ENCODE measurements at places on chromosomes 5 and 9. TPM values are rescaled to one million over a fixed set of nuclear protein-coding genes. Genes with fewer than 3 reads are reported as not detected.

Gene ACSL6
- total RNA-seq: 21.8 TPM

Gene HTR1A
- not detected for total RNA-seq

Gene FREM1
- total RNA-seq: not detected

Gene BSPRY
- total RNA-seq: 1.8 TPM

Gene OLFM1
- total RNA-seq: not detected

Gene EQTN
- not detected for total RNA-seq

Gene IL9
- total RNA-seq: 12.5 TPM

Gene PPIP5K2
- total RNA-seq: 55.7 TPM

Gene GZMA
- total RNA-seq: 15.1 TPM

Gene TMEM215
- not detected for total RNA-seq

Gene MTAP
- 81.6 TPM for total RNA-seq

Gene SPINK13
- total RNA-seq: not detected

Gene NKD2
- 0.20 TPM for total RNA-seq

Gene OTULINL
- 19.6 TPM for total RNA-seq

Gene IRGM
- 1.1 TPM for total RNA-seq

Gene ALDH7A1
- total RNA-seq: 5.2 TPM

Gene PCDHA13
- total RNA-seq: not detected

Gene PCDHB8
- not detected for total RNA-seq

Gene SLC9A3
- total RNA-seq: 2.6 TPM

Gene PCSK1
- total RNA-seq: not detected

Gene GDF9
- total RNA-seq: 0.68 TPM

Gene ENC1
- total RNA-seq: 0.68 TPM

Gene PLPP7
- not detected for total RNA-seq

Gene CDH12
- total RNA-seq: not detected

Gene SLC1A3
- total RNA-seq: 0.35 TPM

Gene TRPM3
- not detected for total RNA-seq

Gene TMEM141
- 50.1 TPM for total RNA-seq

Gene ARHGEF37
- 0.53 TPM for total RNA-seq

Gene GARIN3
- 0.29 TPM for total RNA-seq

Gene MCTP1
- 0.55 TPM for total RNA-seq

Gene TAL2
- total RNA-seq: 0.51 TPM

Gene DAB2
- 2.0 TPM for total RNA-seq

Gene MORN5
- not detected for total RNA-seq

Gene C1QTNF3
- total RNA-seq: 1.4 TPM

Gene ACOT12
- not detected for total RNA-seq

Gene CNTFR
- not detected for total RNA-seq

Gene ANKRD20A1
- not detected for total RNA-seq

Gene LCN1
- not detected for total RNA-seq

Gene NR5A1
- total RNA-seq: not detected

Gene PFN3
- not detected for total RNA-seq

Gene LHX3
- not detected for total RNA-seq

Gene PCDHGA7
- not detected for total RNA-seq

Gene DEPDC1B
- 11.3 TPM for total RNA-seq

Gene C7
- total RNA-seq: not detected

Gene POU5F2
- 0.49 TPM for total RNA-seq

Gene MGAT1
- 132 TPM for total RNA-seq

Gene SURF1
- 35.9 TPM for total RNA-seq

Gene CNTLN
- total RNA-seq: 0.20 TPM

Gene CDH18
- total RNA-seq: not detected

Gene MIGA2
- total RNA-seq: 38.8 TPM

Gene MZB1
- 6.4 TPM for total RNA-seq

Gene SLC23A1
- total RNA-seq: not detected

Gene MAMDC2
- total RNA-seq: not detected

Gene SLC4A9
- not detected for total RNA-seq

Gene SOWAHA
- 0.07 TPM for total RNA-seq

Gene STRBP
- total RNA-seq: 32.3 TPM

Gene KCNV2
- not detected for total RNA-seq

Data from CD8-positive, alpha-beta memory T cell (primary cell).